ENCODE measurements at places on chromosomes 3 and 15.

DNA sequence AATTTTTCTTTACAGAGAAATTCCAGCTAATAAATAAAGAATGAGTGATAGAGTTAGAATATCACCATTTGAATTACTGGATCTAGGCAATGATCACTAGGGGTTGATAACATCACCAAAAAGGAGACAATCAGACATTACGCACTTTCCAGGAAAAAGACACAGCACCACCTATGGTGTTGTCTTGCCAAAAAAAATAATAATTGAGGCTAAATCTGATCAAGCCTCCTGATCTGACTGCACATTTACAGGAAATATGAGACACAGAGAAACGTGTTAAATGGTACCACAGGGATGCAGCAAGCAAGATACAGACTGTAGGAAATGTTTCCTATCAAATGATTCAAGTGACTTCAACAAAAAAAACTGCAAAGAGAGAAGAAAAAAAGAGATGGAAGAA, 92.8 kb downstream of the EOMES start:
- DNase-seq: no peak

DNA sequence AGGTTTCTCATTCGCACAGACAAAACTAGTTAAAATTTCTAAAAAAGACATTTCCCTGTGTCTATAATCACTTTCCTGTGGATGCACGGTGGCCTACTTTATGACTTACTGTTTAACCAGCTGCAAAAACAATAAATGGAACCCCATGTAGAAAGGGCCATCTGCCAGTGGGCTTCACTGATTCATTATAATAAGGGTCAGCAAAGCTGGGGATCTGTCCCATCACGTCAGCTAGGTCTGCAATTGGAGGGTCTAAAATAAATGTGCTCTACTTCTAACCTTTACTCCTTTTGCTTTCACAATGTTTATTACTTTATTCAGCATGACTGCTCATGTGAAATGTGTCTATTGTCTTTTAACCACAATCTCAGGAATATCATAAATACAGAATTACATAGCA, 43.1 kb upstream of the NMD3 start:
- no peak for DNase-seq

DNA sequence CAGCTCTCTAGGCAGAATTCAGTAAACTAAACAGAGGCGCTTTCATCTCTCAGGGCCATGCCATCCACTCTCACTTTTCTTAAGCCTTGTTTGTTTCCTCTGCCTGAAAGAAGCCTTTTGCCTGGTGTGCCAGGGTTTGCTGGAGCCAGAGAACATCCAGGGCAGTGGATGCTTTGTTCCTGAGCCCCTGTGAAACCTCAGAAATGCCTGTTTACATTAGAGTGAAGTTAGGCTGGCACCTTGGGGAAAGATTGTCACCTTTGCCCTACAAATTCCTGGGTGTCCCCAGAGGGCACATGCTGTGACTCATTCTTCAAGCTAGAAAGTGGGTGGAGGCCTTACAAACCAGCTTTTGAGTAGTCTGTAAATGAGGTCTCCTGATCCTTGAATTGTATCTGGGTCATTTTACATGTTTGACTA, 10.7 kb upstream of the TRAK1 start:
- peak; percentile 28 for DNase-seq

DNA sequence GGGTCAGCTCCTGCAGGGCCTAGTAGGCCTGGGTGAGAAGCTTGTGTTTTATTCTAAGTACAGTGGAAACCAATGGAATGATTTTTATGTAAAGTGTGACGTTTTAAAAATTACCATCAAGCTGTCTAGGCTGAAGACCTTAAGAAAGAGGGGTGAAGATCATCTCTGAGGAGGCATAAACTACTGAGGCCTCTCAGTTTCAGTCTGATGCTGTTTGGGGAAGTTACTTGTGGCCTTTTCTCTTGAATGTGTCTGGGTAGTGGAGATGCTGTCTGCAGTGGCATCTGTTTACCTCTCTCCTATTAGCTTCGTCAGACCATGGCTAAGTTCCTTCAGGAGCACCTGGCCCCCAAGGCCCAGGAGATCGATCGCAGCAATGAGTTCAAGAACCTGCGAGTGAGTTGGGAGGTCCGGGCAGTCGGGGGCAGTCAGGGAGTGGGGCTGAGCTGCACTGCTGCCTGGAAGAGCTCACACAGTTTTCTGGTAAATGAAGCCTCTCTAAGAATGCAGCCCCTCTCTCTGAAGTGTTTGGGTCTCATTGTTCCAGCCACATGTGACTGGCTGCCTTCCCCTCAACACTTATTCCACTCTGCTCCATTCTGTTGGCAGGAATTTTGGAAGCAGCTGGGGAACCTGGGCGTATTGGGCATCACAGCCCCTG, 1.9 kb downstream of the IVD start:
- DNase-seq: no peak

- DNase-seq: no peak
These were observed 301.7 kb downstream of the GBE1 start for GRCh38 chr3:81459733-81460132.

DNA sequence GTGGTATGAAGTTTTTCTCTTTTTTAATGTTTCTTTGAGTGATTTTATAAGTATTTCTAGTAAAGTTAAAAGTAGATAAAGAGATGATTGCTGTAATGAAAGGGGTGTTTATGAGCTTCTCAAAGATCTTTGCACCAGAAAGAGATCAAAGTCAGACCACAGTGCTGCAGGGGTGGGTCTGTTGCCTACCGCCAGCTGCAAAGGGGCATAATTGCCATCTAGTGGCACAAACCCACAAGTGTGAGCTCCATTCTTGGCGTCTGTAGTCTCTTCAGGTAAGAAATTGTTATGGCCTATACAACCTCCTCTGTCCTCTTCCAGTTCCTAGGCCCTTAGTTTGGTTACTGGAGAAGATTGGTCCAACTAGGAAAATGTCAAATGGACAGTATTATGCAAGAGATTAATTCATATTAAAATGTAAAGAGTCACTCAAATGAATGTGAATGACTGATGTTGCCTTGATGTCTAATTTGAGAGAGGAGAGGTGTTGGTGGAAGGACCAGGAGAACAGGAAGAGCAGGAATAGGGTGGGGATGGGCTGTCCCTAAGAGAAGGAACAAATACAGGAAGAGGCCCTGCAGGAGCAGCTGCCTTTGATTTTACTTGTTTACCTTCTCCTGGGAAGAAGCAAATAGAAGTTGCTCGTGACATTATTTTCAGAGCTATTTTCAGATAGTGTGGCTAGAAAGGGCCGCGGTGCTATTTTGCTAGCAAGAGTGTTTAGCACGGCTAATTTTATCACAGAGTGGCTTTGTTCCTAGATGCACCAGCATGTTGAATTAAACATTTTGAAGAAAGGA, 53.0 kb upstream of the GSK3B start:
- no peak for DNase-seq

All from AG08396 (cell line).